Omental fat pad (tissue), 4 donors: ENCODE measurements at places on chromosomes 3 and 15. TPM values are rescaled to one million over a fixed set of nuclear protein-coding genes. Genes with fewer than 3 reads are reported as not detected.

Gene CASR
- not detected for total RNA-seq

Gene C3orf85
- not detected for total RNA-seq

Gene RFTN1
- total RNA-seq = 42.4 TPM

Gene GOLGA8Q
- 0.72 TPM for total RNA-seq

Gene KLHL6
- 9.1 TPM for total RNA-seq

Gene P2RY14
- 5.8 TPM for total RNA-seq

Gene DLEC1
- total RNA-seq = 1.4 TPM

Gene SPG11
- 66.7 TPM for total RNA-seq

Gene TIMP4
- total RNA-seq = 213 TPM

Gene ARPP19
- 144 TPM for total RNA-seq

Gene SNX4
- total RNA-seq = 35.0 TPM

Gene FMN1
- total RNA-seq = 19.9 TPM

Gene MYL3
- 4.4 TPM for total RNA-seq

Gene ADAMTS9
- 203 TPM for total RNA-seq

Gene FAM43A
- 19.1 TPM for total RNA-seq

Gene CNOT10
- 17.8 TPM for total RNA-seq

Gene ASB14
- total RNA-seq = not detected

Gene IL20RB
- 1.1 TPM for total RNA-seq

Gene GRAMD2A
- 0.46 TPM for total RNA-seq

Gene IQCF5
- total RNA-seq = not detected

Gene DCLK3
- total RNA-seq = 0.09 TPM

Gene FBXL22
- total RNA-seq = 0.60 TPM

Gene SLCO3A1
- 16.3 TPM for total RNA-seq

Gene KLHL40
- total RNA-seq = not detected

Gene LMAN1L
- not detected for total RNA-seq

Gene HSPBAP1
- 7.8 TPM for total RNA-seq

Gene PXYLP1
- total RNA-seq = 10.1 TPM

Gene ANKDD1A
- 7.3 TPM for total RNA-seq

Gene GPR62
- total RNA-seq = not detected

Gene TNFAIP8L3
- total RNA-seq = 3.5 TPM

Gene CP
- 4.8 TPM for total RNA-seq

Gene XYLB
- total RNA-seq = 2.1 TPM

Gene FOXB1
- not detected for total RNA-seq

Gene U2SURP
- total RNA-seq = 106 TPM

Gene STRA6
- total RNA-seq = not detected

Gene SH2D7
- total RNA-seq = not detected

Gene XCR1
- 0.06 TPM for total RNA-seq
